Endothelial cell of umbilical vein (primary cell): ENCODE measurements at places on chromosomes 12 and 14.

DNA sequence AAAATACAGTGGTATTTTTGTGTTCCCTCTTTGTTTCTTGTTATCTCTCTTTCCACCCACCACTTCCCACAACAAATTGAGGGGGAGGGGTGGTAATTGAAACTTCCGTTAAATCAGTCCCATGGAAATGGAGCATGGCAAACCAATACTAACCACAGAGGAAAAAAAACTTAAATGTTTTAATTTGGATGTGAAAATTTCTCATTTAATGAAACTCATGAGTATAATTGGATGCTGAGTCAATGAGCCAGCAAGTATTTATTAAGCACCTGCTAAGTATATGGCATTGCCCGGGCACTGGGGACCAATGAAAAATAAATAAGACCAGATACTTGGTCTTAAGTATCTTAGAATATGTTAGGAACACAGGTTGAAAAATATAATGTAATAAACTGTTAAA, 147.5 kb downstream of the KCNH5 start:
- no peak for DNase-seq
- H3K36me3 ChIP-seq: no peaks in the 10 kb centered on the region
- no peaks in the 10 kb centered on the region for H3K4me1 ChIP-seq
- H3K27ac ChIP-seq: no peak overlapping the region
- no peak overlapping the region for H3K4me3 ChIP-seq

DNA sequence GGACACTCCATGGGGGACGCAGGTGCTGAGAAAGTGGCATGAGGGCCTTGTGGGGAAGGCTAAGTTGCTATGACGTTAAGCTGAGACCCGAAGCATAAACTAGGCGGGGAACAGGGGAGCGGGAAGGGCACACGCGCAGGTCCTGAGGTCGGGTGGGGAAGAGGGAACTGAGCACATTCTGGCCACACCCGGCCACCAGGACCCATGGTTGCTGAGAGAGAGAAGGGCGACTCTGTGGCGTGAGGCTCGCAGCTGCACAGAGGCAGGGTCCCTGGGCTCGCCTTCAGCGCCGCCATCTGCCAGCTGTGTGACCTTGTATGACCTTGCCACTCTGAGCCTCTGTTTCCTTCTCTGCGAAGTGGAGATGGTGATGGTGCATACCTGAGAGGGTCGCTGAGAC, 182.5 kb downstream of the PHETA1 start:
- no peaks in the 10 kb centered on the region for H3K27me3 ChIP-seq
- H3K4me1 ChIP-seq: no peaks in the 10 kb centered on the region
- no peak for DNase-seq

GRCh38 chr12:65962921-65963861, 138.9 kb downstream of the HMGA2 start:
- H3K27me3 ChIP-seq: no peaks in the 10 kb centered on the region
- peak; percentile 85 for DNase-seq
- peaks cover 36% of the 10 kb centered on the region for H3K4me1 ChIP-seq
- no peaks in the 10 kb centered on the region for H3K36me3 ChIP-seq
- H3K4me3 ChIP-seq: no peak overlapping the region

DNA sequence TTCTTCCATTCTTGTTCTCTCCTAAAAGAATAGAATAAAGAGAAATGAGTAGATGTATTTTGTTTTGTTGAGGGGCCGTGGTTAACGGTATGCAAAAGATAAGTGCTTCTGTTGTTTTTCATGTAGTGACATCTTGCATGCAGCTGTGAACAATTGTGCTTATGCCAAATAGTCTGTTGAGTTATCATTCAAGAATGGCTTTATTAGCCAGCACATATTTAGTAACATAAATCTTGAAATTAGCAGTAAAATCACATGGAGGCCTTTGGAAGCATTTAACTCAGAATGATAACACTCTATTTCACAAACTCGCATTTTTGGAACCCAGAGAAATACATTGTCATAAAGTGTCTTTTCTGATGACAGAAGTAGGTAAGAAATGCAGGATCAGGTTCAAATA, 1772.0 kb upstream of the FLRT2 start:
- H3K27ac ChIP-seq: no peak overlapping the region
- no peaks in the 10 kb centered on the region for H3K4me1 ChIP-seq
- no peaks in the 10 kb centered on the region for H3K27me3 ChIP-seq
- no peak for DNase-seq
- H3K36me3 ChIP-seq: no peaks in the 10 kb centered on the region

DNA sequence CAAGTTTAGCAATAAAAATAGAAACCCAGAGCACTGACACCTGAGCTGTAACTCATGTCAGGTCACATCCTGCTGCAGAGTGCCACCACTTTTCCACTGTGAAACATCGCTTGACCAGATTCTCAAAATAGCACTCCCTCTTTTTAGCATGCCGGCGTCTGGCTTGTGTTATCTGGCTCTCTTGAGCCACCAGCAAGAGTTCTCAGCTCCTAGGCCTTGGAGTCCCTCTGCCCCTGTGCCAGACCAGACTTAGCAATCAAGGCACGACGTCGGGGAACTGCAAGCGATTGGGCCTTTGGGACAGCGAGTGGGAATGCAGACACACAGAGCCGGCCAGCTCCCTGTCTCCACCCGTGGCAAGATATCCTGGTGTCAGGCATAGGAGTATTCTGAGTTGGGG, 52.5 kb downstream of the SPIC start:
- DNase-seq: no peak
- H3K4me1 ChIP-seq: no peaks in the 10 kb centered on the region
- H3K36me3 ChIP-seq: no peaks in the 10 kb centered on the region
- no peak overlapping the region for H3K4me3 ChIP-seq

DNA sequence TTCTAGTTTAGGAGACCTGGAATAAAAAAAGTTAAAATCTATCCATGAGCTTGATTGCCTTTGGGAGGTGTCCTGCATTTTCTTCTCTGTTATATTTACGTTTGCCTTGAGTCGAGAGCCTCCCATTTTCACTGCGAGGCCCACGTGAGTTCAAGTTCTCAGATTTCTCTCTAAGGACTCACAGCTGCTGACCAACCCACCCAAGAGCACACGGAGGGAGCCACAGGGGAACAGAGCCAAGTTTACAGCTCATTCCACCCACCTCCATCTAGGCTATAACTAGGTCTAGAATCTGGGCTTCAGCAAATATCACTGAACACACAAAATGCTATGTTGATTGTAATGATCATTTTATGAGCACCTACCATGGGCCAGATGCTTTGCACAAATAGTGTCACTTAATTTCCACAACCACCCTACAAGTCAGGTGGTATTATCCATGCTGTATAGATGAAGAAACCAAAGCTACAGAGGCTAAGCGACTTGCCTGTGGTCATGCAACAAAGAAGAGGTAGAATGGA, 16.7 kb downstream of the ALDH1L2 start:
- DNase-seq: no peak
- no peak overlapping the region for H3K4me3 ChIP-seq
- no peaks in the 10 kb centered on the region for H3K4me1 ChIP-seq
- no peaks in the 10 kb centered on the region for H3K27me3 ChIP-seq
- H3K36me3 ChIP-seq: no peaks in the 10 kb centered on the region

DNA sequence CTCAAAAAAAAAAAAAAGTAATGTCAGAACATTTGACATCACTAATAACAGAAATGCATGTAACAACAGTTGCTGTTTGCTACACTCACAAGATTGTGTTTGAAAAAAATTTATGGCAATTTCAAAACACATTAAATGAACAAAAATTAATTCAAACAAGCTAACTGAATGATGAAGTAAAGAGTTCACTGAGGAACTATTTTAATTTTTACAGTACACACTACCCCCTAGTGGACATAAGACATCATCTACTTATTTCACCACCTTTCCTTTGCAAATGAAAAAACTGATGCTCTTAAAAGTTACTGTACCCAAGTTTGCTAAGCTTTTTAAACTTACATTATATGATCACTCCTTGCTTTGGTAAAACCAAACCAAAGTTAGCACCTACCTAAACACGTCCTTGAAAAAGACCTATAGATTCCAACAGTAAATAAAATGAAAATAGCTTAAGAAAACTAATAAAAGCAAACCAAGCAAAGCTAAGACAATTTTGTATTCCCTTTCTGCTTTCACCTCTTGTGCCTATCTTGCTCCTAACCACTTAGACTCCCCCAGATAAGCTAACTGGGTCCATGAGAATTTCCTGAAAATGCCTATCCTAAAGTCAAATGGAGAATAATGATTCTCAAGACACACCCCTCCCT, 22.2 kb downstream of the UBE2N start:
- H3K36me3 ChIP-seq: no peaks in the 10 kb centered on the region
- no peak overlapping the region for H3K27ac ChIP-seq
- H3K27me3 ChIP-seq: no peaks in the 10 kb centered on the region
- no peak overlapping the region for H3K4me3 ChIP-seq

GRCh38 chr12:93006471-93007208, 77.5 kb upstream of the EEA1 start:
- no peak overlapping the region for H3K27ac ChIP-seq
- no peak for DNase-seq
- H3K27me3 ChIP-seq: no peaks in the 10 kb centered on the region
- H3K36me3 ChIP-seq: no peaks in the 10 kb centered on the region
- H3K4me3 ChIP-seq: no peak overlapping the region

GRCh38 chr14:54809767-54810166, 92.9 kb downstream of the GCH1 start:
- no peak overlapping the region for H3K27ac ChIP-seq
- H3K36me3 ChIP-seq: no peaks in the 10 kb centered on the region
- DNase-seq: no peak
- H3K4me3 ChIP-seq: no peak overlapping the region
